Effector memory CD4-positive, alpha-beta T cell (primary cell): ENCODE measurements at places on chromosomes 3 and 15.

GRCh38 chr15:68341760-68342725 lies 64.5 kb downstream of the FEM1B start:
- no peak for DNase-seq
- H3K36me3 ChIP-seq, result no peaks in the 10 kb centered on the region
- no peaks in the 10 kb centered on the region for H3K27me3 ChIP-seq
- H3K4me3 ChIP-seq, result no peak overlapping the region
- no peaks in the 10 kb centered on the region for H3K4me1 ChIP-seq

DNA sequence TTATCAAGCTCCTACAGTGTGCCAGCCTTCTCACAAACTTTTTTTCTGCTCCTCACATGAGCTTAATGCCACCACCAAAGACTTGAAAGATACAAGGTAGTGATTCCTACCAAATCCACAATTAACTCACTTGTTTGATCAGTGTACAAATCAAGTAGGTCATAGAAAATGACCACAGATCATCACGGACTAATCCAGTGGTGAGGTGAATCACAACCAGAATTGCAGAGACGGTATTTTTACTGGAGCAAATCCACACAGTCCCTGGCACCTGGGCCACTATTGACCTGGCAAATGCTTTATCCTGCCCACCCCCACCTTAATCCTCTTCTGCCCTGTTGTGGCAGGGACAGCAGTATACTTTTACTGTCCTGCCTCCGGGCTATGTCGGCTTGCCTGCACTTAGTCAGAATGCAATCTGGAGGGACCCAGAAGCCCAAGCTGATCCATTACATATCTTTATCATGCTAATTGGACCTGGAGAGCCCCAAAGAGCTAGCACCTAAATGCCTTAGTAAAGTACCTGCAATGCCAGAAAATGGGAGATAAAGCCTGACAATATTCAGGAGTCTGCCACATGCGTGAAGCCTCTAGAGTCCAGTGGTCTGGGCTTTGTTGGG lies 83.9 kb upstream of the CDV3 start:
- H3K27me3 ChIP-seq, result no peaks in the 10 kb centered on the region
- H3K36me3 ChIP-seq, result no peaks in the 10 kb centered on the region
- DNase-seq, result no peak
- H3K4me3 ChIP-seq, result no peak overlapping the region

DNA sequence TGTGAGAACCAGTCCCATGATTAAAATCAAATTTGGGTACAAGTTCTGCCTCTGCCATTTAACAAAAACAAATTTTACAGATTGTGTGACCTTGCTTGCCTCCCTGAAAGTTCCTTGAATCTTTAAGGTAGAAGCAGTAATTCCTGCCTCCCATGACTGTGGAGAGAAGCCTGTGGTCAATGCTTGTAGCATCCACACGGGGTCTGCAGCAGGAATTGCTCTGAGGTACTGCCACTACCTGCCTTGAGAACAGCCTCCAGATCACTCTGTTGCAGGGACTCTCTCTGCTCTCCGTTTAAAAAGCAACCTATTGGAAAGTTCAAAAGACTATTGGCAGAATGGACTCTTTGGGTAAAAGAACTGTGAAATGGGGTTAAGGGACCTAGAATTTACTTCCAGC lies 75.9 kb downstream of the SST start:
- no peak overlapping the region for H3K27ac ChIP-seq
- no peak overlapping the region for H3K4me3 ChIP-seq

GRCh38 chr3:70658513-70659310 lies 346.3 kb upstream of the MDFIC2 start:
- H3K4me3 ChIP-seq, result no peak overlapping the region
- no peaks in the 10 kb centered on the region for H3K4me1 ChIP-seq
- no peak for DNase-seq
- no peaks in the 10 kb centered on the region for H3K27me3 ChIP-seq
- H3K27ac ChIP-seq, result no peak overlapping the region

DNA sequence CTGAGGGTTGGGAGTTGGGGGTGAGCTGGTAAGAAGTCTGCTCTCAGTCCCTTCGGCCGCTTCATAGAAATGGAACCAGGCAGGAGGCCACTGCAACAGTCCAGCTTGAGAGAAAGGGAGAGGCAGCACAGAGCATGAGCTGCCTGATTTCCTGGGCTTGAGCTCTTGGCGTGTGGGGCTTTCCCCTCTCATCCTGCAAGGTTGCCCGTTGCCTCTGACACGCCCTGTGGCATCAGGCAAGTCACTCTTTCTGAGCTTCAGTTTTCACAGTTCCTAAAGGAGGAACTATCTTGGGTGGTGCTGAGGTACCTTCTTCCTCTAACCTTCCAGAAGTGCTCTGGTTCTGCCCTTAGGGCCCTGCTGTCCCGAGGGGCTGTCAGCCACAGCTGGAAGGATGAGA lies 4.9 kb downstream of the MESP2 start:
- H3K27ac ChIP-seq, result no peak overlapping the region
- H3K36me3 ChIP-seq, result no peaks in the 10 kb centered on the region
- DNase-seq, result no peak
- H3K27me3 ChIP-seq, result peaks cover 8% of the 10 kb centered on the region
- peaks cover 4% of the 10 kb centered on the region for H3K4me1 ChIP-seq
- no peak overlapping the region for H3K4me3 ChIP-seq

DNA sequence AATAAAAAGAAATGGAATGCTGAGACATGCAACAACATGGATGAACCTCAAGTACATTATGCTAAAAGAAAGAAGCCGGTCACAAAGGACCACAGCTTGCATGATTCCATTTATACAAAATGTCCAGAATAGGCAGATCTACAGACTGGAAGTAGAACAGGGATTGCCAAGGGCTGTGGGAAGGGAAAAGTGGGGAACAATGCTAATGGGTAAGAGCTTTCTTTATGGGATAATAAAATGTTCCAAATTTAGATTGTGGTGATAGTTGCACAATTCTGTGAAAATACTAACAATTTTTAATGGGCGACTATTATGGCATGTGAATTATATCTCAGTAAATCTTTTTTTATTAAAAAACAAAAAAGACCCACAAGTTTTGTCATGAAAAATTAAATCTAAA lies 106.2 kb downstream of the TMCO5A start:
- H3K4me3 ChIP-seq, result no peak overlapping the region
- DNase-seq, result no peak
- no peaks in the 10 kb centered on the region for H3K36me3 ChIP-seq
- no peaks in the 10 kb centered on the region for H3K27me3 ChIP-seq
- no peak overlapping the region for H3K27ac ChIP-seq
- H3K4me1 ChIP-seq, result no peaks in the 10 kb centered on the region

GRCh38 chr3:101828691-101829436 lies 20.4 kb upstream of the NFKBIZ start:
- H3K4me3 ChIP-seq, result peak overlapping the region; percentile 61
- H3K4me1 ChIP-seq, result peaks cover 29% of the 10 kb centered on the region
- H3K36me3 ChIP-seq, result peaks cover 2% of the 10 kb centered on the region
- no peaks in the 10 kb centered on the region for H3K27me3 ChIP-seq
- DNase-seq, result peak; percentile 44

GRCh38 chr15:58865425-58865880 lies 68.0 kb downstream of the SLTM start:
- DNase-seq, result no peak
- peaks cover 4% of the 10 kb centered on the region for H3K4me1 ChIP-seq
- H3K4me3 ChIP-seq, result no peak overlapping the region

- no peak for DNase-seq
- H3K36me3 ChIP-seq, result no peaks in the 10 kb centered on the region
- no peak overlapping the region for H3K27ac ChIP-seq
- no peak overlapping the region for H3K4me3 ChIP-seq
- no peaks in the 10 kb centered on the region for H3K27me3 ChIP-seq
- no peaks in the 10 kb centered on the region for H3K4me1 ChIP-seq
These were observed 40.9 kb upstream of the EPHB1 start for GRCh38 chr3:134753999-134754742.

DNA sequence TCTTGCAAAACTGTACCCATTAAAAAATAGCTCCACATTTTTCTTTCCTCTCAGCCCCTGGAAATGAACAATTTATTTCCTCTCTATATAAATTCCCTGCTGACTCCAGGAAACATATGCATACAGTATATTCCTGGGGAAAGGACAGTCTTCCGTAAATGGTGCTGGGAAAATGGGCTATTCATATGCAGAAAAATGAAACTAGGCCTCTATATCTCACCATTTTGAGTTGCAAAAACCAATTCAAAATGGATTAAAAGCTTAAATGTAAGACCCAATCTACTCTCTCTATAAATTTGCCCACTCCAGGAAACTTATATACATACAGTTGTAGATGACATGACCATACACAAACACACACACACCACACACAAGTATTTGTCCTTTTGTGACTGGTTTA lies 85.9 kb upstream of the GPR149 start:
- no peak overlapping the region for H3K4me3 ChIP-seq
- DNase-seq, result no peak
- H3K27me3 ChIP-seq, result no peaks in the 10 kb centered on the region
- H3K36me3 ChIP-seq, result no peaks in the 10 kb centered on the region

- no peaks in the 10 kb centered on the region for H3K36me3 ChIP-seq
- H3K27me3 ChIP-seq, result no peaks in the 10 kb centered on the region
These were observed 497.4 kb upstream of the RASGRP1 start for GRCh38 chr15:39061952-39062464.

DNA sequence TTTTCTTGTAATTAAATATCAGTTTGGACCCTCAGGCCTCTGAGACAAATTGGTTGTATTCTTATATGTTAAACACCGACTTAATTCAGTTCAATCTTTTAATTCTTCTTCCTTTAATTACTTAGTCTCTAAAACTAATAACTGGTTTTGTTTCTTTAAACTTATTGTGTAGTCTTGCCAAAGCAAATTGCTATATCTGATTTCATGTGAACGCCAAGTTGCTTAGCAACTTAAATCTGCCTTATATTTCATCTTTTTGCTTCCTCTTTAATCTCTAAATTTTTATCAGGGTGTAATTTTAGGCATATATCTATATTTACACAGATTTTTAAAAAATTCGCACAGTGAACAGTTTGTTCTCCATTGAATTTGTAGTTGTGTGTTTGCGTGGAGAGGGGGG lies 82.2 kb downstream of the CADM2 start:
- H3K4me3 ChIP-seq, result no peak overlapping the region
- no peaks in the 10 kb centered on the region for H3K36me3 ChIP-seq
- H3K27me3 ChIP-seq, result no peaks in the 10 kb centered on the region
- no peak overlapping the region for H3K27ac ChIP-seq
- DNase-seq, result no peak

GRCh38 chr3:177594096-177594495 lies 396.8 kb upstream of the TBL1XR1 start:
- H3K36me3 ChIP-seq, result no peaks in the 10 kb centered on the region
- H3K4me1 ChIP-seq, result peaks cover 42% of the 10 kb centered on the region
- no peaks in the 10 kb centered on the region for H3K27me3 ChIP-seq

- no peaks in the 10 kb centered on the region for H3K36me3 ChIP-seq
- H3K4me3 ChIP-seq, result no peak overlapping the region
- no peaks in the 10 kb centered on the region for H3K27me3 ChIP-seq
- H3K4me1 ChIP-seq, result peaks cover 8% of the 10 kb centered on the region
These were observed 3.5 kb upstream of the TMCC1 start for GRCh38 chr3:129897026-129897425.

DNA sequence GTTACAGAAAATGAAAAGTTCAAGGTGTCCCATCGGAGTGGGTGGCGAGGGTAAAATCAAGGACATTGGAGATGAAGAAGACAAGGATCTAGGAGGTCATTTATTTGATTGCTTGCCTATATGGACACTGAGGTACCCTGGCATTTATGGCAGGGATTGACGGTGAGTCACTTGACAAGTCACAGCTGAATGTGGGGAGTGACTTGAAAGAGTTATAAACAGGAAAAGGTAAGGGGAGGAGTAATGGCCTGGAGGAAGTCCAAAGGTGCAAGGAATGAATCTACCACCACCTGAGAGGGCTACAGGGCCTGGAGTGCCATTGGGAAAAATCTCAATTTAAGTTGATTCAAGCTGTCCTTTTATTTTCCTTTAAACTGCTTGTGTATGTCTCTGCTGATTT lies 11.8 kb upstream of the SGO1 start:
- H3K4me3 ChIP-seq, result no peak overlapping the region
- no peaks in the 10 kb centered on the region for H3K4me1 ChIP-seq
- H3K36me3 ChIP-seq, result no peaks in the 10 kb centered on the region
- H3K27ac ChIP-seq, result no peak overlapping the region
